Stimulated activated CD8-positive, alpha-beta memory T cell treated with anti-CD3 and anti-CD28 coated beads, Interleukin-4, amount 100 ng/mL, for 1 hour (primary cell): ENCODE measurements at places on chromosomes 2 and 18.

DNA sequence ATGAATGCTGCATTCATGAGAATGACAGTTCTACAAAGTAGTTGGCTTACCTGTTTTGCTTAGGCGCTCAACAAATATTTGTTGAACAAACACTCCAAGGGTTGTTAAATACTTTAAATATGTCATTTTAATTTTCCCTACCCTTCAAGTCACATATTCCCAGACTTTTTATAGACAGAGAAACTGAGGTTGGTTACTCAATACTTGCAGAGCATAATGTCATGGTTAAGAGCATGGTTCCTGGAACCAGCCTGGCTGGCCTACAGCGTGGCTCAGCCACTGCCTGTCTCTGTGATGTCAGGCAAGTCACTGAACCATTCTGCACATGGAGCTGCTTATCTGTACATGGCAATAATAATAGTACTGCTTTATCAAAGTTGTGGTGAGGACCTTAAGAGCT, 120.0 kb upstream of the STK17B start:
- no peak for DNase-seq

GRCh38 chr2:46390036-46390435, 89.3 kb upstream of the TMEM247 start:
- no peak for DNase-seq

- no peak for DNase-seq
Observed at GRCh38 chr2:188449971-188450370, 158.3 kb downstream of the GULP1 start.

- DNase-seq, result no peak
Observed at GRCh38 chr2:118457951-118458350, 369.7 kb downstream of the INSIG2 start.

- DNase-seq, result no peak
Observed at GRCh38 chr2:159960414-159960813, 102.0 kb downstream of the PLA2R1 start.

DNA sequence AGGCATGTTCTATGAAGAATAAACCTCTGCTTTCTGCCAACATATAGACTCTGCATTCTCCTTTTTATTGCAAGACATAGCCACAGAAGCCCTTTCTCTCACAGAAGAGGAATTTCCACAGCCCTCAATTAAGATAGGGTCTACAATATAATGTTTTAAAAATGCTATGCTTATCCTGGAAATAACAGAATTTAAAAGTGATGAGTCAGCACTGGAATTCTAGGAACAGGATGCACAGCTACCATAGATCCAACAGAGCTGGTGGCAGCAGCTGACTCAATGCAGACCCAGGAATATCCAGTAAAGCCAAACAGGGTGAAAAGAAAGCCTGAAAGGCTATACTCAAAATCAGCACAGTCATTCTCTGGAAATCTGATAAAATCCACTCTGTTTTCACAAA, 866.9 kb downstream of the TRIB2 start:
- DNase-seq, result no peak

- no peak for DNase-seq
Observed at GRCh38 chr2:173299764-173300163, 54.9 kb upstream of the CDCA7 start.

DNA sequence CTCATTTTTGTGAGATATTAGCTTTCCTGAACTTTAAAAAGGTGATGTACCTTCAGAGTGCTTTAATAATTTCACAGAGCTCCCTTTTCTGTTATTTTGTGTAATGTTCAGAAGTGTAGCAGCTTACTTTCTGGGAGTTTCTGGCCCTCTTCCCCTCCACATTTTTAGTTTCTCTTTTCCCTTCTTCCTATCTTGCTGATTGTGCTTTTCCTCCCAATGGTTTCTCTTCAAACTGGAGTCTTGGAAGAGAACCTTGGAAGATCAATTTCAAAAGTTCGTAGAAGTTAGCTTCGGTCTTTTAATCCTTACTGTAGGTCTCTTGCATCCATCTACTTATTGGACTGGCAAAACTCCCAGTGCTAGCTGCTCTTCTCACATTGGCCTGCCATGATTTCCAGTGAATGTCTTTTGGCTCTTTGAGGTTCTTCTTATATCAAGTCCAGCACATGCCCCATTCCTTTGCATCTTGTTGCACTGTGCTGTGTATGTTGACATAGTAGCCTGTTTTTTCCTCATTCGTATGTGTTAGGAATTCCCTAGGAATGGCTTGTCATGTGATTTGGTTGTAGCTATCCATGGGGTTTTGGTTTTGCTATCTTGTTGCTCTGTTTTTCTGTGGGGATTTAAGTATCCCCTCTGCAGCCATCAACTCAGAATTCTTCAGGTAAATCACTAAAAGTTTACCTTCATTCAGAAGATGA, 7.8 kb downstream of the CCNT2 start:
- DNase-seq, result no peak

- DNase-seq, result no peak
Observed at GRCh38 chr18:21997207-21998143, 171.9 kb upstream of the GATA6 start.

DNA sequence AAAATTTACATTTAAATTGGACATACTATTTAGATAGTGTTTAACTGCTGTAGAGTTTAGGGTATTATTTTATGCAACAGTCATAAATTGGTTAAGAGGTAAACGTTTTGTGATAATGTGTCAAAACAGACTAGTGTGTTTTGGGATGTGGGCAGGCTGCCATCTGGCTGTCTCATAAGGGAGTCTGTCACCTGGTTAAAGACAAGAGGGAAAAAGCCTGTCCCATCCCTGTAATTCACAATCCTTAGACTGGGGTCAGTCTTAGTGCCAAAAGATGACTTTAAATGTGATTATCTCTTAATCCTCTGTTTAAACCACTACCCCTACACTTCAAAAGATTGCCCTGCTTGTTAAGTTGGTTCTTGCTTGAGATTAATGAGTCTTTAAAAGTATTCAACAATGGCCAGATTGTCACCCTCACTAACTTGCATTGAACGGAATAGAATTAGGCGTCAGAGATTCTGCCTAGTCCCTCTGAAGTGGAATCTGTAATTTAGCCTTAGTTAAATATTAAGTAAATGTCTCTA, 59.2 kb downstream of the SGPP2 start:
- DNase-seq, result no peak

DNA sequence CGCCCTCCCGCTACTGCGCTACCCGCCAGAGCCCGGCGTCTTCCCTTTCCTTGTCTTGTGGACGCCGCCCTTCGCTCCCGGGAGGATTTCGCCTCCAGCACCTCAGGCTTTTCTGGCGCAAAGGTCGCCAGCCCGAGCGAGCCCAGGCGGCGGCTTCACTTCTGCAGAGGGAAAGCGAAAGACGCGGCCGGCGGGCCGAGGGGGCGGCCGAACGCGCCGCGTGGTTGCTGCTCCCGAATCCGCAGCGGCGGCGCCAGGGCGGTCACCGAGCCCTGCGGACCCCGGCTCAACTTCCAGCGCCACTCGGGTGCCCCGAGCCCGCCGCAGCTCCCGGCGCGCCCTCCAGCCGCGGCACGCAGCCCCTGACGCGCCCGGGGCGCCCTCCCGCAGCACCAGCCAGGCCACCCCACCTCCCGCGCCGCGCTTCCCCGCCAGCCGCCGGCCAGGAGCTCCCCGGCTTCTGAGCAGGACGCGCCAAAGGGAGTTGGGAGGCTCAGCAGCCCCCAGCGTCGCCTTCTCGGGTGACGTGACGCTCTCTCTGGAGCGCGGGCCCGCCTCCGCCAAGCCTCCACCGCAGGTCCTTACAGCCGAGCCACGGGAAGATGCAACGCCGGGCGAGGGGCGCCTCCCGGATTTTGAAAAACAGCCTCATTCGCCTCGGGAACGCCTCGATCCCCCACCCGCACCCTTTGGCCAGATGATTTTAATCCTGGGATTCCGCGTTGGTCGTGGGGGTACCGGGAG, 84.9 kb upstream of the EPB41L3 start:
- DNase-seq, result no peak

GRCh38 chr18:7334973-7335568, 104.2 kb downstream of the LRRC30 start:
- no peak for DNase-seq

GRCh38 chr2:10890706-10891270, 20.9 kb upstream of the KCNF1 start:
- no peak for DNase-seq

GRCh38 chr2:98395977-98396376, 48.7 kb upstream of the INPP4A start:
- no peak for DNase-seq

DNA sequence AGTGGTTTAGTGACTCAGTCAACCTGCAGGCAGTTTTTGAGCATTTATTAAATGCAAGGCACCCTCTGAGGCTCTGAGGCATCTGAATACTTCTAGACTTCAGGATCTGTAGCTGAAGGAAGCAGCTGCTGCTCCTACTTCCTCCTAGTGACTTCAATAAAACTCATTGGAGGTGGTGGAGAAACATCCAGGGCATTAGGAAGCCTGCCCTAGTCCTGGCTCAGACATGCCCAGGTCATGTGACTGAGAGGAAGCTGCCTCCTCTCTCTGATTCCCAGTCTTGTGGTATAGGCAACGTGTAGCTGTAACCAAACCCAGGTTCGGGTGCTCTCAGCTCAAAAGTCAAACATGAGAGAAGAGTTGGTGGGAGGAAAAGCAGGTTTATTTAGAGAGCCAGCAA, 287.2 kb upstream of the GYPC start:
- DNase-seq, result no peak

DNA sequence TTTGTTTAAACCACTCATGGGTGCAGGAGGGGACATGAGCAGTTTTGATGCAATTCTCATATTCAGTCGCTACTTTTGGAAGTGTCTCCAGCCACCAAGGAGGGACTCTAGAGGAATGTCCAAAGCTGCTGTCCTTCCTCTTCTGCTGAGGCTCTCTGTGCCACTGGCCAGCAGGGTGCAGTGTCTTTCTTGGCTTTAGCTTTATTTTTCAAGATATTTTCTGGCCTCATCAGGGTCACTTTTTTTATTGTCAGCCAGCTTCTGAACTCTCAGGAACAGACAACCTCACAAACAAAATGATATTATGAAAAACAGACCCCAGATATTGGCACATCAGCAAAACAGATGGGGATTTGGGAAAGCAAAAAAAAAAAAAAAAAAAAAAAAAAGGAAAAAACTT, 289.3 kb upstream of the ZSWIM2 start:
- no peak for DNase-seq

DNA sequence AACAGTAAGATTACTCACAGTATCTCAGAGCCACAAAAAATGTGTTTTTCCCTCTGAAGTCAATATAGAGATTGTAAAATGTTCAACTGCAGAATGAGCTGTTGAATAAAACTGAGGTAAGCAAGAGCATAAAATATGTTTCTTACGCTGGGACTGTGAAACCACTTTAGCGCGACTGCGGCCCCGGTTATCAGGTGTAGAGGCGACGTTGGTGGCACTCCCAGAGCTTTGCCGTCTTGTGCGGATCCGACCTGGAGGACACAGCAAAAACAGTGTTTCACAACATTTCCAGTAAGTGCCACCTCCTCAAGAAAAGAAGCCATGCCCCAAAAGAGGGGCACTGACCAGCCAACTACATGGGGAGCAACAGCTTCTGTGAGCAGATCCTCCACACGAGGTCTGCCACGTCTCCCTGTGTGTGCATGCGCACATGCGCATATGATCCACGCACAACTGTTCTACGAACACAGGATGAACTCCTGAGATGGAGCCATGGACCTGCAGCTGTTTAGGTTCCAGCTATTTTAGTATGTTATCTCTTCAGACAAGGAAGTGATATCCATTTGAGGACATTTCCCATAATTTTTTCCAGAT, 100.7 kb upstream of the RNU4ATAC start:
- DNase-seq, result no peak

- no peak for DNase-seq
Observed at GRCh38 chr18:28690836-28691495, 514.0 kb upstream of the CDH2 start.

GRCh38 chr2:120715941-120716340, 19.7 kb upstream of the GLI2 start:
- no peak for DNase-seq

DNA sequence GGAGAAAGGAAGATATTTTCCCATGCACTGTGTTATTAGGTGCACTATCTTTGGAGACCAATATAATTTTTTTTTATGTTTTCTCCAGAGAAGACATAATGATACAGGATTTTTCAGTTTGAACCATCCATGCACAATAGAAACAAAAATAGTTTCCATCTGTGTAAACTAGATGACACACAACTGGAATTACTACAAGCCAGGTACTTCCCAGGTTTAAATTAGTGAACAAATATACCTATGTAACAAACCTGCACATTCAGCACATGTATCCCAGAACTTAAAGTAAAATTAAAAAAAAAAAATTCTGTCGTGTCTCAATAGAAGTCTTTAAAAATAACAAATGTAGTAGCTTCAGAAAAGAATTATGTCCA, 1616.8 kb upstream of the ACVR2A start:
- DNase-seq, result no peak

- DNase-seq, result no peak
Observed at GRCh38 chr2:17947113-17947512, 68.6 kb downstream of the KCNS3 start.

DNA sequence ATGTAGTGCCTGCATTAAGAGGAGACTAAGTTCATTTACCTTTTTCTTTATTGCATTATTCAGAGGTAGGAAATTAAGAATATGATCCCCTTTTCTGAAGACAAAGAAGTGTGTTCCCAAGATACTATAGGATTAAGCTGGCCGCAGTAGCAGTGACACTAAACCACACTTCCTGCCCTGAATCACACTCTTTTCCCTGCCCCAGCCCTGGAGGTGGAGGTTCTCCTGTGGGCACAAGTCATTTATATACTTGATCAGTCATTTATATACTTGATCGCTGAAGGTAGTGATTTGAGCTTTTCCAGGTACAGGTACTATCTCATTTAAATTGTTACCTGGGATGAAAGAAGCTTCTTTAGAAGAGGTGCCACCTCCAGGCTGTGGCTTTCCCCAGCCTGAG, 78.6 kb downstream of the ARMC9 start:
- DNase-seq, result no peak

- DNase-seq, result no peak
Observed at GRCh38 chr2:216217904-216218260, 108.7 kb downstream of the XRCC5 start.

DNA sequence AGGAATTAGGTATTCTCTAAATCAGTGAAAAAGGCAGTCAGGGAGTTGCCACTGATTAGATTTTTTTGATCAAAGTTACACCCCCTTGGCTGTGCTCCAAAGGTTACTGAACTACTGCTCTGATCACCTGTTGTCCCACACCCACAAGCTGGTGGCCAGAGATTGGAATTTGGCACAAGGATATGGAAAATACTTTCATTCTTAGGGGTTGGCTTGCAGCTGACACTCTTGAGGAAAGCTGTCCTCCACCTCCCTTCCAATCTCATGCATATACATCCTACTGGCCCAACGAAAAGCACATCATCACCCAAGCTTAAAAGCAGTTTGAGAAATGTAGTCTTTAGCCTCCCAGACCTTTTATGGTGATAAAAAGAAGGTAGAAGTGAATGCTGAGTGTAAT, 329.5 kb upstream of the CHAC2 start:
- no peak for DNase-seq

DNA sequence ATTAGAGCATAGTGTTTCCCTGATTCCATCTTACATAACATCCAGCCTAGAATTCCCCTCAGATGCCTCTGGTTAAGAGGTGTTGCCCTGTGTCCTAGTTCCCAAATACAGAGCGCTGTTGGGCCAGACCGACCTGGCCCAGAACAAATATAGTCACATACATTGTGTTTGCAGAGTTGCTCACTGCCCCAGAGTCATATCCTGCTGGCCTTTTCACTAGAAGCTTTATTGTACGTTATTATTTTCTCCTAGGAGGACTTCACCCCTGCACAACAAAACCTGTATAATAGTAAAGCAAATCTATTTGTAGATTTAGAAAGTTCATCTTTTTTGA, 11.1 kb upstream of the MAP4K3 start:
- DNase-seq, result no peak

GRCh38 chr2:114049826-114050225, 159.9 kb downstream of the ACTR3 start:
- DNase-seq, result no peak

- no peak for DNase-seq
Observed at GRCh38 chr2:153766415-153766814, 105.3 kb upstream of the GALNT13 start.
